ENCODE measurements at places on chromosomes 7 and 10.
A peak's percentile ranks its signal among the peaks of the same experiment; 100 is the strongest.

DNA sequence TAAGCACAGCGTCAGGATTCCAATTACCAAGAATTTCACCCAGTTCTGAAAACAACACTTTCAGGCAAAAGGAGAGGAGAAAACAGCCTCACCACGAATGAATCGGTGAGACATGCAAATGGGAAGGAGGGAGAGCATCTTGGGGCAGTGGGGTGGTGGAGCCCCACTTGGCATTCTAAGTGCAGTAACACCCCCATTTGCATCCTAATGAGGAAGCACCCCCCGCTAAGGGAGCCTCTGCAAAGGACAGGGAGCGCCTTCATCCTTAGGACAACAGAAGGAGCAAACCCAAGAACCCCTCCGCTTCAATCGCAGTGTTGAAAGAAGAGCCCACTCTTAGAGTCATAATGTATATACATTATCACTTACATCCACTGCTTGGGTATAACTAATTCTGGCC is 46.8 kb downstream of the NRAP start:
- DNase-seq: no peak

DNA sequence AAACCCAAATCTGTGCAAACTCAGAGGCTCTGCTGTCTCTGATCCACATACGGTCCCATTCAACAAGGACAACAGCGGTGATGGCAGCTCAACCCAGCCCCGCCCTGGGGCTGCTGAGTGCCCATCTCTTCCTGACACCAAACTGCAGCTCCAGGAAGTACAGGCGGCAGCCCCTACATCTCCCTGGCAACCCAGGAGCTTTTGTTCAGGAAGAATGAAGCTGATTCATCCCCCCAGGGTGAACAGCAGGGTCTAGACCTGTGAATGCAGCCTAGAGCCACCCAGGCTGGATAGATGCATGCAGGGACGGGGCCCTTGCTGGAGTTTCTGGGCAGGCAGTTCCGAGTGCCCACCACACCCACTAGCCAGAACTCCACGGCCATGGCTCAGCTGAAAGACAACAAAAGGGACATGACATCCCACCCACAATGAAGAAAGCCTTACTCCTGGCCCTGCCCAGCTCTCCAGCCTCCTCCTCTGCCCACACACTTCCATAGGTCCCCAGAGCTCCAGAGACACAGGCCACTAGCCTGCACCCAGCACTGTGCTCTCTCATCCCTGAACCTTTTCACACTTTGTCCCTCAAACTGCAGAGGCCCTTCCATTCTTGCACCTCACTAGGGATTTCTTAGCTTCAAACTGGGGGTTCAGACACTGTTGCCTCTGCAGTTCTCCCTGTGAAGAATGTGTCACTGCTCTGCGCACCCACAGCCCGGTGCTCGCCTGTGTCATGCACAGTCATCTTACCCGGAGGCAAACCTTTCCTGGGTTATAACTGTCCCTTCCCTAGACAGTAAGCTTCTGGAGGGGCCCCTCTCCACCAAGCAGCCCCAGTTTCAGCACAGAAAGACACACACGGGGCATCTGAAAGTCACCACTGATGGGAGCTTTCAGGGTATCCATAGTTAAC is 99.1 kb downstream of the GRID1 start:
- DNase-seq: no peak

DNA sequence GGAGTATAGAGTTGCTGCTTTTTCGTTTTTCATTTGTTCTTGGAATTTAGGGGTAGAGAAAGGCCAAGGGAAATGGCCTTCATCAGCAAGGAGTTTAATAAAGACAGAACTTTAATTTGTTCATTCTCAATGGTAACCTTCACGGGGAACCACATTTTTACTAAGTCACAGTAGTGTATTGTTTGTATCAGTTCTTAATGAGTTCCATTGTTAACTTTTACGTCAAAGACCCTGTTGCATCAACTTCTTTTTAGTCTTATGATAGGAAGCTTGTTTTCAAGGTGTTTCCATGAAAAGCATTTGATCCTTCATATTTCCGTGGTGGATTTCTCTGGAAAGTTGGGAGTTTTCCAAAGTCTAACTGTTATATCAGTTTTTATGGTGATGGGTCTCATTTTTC is 169.9 kb downstream of the CREB5 start:
- no peak for DNase-seq

DNA sequence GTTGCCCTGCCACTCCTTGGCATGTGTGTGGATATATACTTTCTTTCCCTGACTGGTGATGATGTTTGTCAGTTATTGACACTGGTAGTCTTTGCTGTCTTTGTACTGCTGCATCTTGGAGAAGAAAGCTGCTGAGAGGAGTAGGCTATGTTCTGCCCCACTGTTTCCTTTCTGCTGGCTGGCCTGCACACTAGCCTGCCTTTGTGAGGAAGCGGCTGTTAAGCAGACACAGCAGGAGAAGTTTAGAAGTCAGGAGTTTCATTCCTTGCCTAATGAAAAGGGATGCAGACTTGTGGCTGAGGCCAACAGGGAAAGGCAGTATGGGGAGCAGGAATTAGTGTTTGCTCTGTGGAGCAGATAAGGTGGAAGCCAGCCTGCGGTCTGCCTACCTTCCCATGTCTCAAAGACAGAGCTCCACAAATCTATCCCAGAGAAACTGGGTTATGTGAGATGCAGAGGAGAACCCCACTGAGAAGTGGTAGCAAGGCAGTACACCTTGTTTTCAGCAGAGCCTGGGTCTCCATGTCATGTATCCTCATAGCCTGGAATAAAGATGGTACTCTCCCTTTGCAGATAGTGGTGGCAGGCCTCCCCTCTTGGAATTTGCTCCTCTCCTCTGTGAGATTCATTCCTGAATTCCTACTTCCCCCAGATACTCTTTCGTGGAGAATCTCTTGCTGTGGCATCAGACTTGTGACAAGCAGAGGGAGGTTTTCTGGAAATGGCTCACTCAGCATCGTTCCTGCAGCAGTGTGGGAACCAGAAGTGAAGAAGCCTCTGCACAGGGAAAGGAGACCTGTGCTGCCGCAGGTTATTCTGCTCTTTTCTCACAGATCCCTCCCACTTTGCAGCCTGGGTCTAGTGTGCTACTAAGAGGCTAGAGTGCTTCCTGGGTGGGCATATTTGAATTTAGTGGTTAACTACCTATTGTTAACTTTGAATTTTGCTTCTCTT is 130.2 kb downstream of the LRRC4 start:
- no peak for DNase-seq

DNA sequence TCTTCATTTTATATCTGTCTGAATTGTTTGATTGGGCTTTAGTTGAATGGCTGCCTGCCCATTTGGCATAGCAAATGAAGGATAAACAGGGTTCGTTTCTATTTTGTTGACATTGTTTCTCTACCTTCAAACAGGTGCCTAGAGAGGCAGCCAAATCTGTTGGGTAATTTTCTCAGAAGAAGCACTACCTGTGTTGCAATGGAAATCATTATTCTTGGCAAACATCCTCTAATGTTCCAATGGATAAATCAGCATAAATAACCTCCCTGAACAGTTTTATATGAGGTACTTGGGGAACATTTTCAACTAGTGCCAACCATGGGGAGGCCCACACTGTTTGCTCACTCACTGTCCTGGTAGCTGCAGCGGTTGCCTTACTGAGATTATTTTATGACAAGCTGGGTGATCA is 64.4 kb upstream of the PLPP4 start:
- no peak for DNase-seq

DNA sequence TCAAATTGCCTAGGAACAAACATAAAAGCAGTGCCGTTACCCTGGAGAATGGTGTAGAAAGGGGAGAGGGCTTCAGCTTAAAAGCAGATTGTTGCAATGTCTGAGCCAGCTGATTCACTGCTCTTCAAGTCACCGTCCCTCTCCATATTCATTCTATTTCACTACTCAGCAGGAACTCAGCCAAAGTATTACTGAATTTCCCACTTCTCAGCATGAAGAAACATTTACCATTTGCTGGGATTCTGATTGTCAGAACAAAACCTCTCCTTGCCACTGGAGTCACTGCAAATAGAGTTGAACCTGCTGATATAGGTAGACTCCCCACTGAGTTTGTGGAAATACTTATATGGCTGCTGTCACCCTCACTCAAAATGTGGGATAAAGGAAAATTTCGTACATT is 71.7 kb downstream of the PPP1R17 start:
- DNase-seq: no peak

DNA sequence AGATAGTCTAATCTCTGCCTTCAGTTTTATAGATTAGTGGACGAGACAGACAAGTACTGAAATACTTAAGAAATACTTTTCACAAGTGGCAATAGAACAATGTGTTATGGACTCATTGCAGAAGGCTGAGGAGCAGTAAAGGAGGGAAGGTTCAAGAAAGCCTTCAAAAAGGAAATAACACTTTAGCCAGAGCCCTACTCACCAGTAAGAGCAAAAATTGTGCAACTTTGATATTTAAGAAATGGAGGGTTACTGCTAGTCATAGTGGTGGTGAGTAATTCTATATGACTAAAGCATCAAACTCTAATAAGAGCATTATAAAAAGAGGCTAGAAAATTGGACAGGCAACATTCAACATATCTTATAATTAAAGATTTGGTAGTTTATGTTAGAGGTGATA is 28.8 kb downstream of the PTPN12 start:
- DNase-seq: no peak

- no peak for DNase-seq
Observed at GRCh38 chr10:82551506-82551905, 676.5 kb downstream of the NRG3 start.

DNA sequence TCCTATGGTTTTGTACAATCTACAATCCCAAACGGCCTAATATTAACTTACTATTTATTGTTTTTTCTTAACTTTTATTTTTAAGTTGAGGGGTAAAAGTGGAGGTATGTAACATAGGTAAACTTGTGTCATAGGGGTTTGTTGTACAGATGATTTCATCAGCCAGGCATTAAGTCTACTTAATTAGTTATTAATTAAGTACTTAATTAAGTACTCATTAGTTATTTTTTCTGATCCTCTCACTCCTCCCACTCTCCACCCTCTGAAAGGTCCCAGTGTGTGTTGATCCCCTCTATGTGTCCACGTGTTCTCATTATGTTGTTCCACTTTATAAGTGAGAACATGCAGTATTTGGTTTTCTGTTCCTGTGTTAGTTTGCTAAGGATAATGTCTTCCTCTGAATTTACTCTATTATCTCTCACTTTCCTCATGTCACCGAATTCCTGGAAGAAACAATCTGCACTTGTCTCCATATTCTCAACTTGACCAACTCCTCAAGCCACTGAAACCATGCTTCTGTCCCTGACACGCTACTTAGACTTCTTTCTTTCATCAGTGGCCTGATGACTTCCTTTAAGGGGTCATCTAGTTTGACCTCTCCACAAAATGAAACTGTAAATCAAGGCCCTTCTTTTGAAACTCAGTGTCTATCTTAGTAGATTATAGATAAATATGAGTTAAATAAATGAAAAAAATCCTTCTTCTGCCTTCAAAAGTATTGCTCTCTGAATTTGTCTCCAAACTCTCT is 9.1 kb downstream of the CACNA2D1 start:
- no peak for DNase-seq

DNA sequence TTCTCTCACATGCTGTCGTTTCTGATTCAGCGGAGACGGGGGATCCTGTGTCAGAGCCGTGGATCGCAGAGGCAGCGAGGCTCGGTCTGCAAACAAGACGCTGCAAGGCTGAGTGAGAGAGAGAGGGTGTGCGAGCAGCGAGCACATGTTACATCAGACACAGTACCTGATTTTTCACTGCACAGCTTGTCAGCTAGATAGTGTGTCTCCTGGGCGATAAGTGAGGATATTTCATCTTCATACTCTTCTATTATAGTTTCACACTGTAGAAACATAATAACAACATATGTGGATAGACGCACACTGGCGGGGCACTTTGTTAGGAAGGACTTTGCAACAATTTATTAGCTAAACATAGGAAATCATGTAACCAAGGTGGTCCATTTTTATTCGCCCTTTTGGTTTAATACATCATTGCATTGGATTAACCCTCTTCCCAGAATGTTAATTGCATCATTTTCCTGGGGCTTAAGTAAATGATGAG is 39.5 kb downstream of the CNPY1 start:
- no peak for DNase-seq

DNA sequence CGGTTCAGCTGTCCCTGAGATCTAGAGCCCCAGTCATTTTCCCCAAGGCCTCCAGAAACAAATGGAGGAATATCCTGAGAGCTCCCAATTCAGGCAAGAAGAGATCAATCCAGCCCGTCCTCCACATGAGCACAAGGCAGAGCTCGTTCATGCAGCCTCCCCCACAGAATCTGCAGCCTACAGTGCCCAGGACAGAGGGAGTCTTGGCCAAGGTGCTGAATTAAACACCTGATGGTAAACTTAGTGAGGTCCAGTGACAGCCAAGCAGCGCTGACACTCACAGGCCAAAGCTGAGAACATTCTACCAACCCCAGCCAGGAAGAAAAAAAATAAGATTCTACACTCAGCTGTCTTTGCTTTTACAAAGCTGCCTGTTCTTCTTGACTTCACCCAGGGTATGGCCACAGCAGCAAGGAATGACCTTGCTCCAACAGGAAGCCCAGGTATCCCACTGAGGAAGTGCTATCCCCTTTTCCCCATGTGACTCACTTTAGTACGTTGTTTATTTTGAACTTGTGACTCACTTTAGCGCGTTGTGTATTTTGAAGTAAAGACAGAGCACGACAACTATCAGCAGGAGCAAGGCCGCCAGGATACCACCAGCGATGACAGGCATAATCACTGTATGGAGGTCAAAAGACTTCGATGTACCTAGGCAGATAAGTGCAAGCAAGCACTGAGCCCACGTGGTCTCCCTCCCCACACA is 4.4 kb upstream of the CUZD1 start:
- no peak for DNase-seq

DNA sequence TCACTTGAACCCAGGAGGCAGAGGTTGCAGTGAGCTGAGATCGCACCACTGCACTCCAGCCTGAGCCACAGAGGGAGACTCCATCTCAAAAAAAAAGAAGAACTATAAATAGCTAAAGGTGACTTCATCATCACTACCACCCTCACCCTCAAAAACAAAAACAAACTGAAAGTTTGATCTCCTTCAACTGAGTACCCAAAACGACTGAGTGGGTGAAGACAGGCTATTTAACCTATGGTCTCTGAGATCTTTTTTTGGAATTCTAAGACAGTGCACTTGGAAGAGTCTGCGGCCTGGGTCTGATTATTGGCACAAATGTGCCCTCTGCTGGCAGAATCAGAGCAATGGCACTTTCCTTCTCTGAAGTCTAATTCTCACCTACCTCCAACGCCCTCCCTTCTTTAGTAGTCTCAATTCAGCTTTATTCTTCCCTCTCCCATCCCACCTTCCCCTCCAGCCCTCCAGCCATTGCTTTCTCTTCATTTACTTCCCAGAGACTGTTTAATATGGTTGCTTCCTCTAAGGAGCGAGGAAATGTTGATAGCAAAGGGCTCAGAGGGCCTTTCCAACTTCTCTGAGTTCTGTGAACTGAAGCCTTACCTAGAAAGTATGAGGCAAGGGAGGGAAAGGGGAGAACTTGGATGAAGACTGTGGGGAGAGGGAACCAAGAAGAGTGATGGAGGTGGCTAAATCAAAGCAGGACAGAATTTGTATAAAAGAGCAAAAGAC is 2.9 kb upstream of the MYOZ1 start:
- peak; percentile 77 for DNase-seq
